Pons (tissue), 1 donor: ENCODE measurements at places on chromosomes 12 and 14.

DNA sequence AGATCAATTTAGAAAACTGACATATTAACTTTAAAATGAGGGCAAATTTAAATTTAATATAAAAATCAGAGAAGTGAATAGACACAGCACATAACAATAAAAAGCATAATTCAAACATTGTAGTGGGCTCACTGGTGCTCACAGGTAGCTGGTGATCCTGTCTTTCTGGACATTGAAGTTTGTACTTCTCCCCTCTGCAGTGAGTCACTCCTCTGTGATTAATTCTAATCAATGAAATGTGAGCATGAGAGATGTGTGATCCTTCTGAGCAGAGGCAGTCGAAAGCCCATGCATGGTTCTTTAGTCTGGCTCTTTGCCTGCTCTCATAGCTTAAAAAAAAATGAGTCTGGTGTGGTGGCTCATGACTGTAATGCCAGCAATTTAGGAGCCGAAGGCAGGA lies 59.0 kb upstream of the RERGL start:
- no peak for DNase-seq

GRCh38 chr12:6953442-6954315 lies 2.5 kb downstream of the PTPN6 start:
- peak; percentile 81 for DNase-seq

DNA sequence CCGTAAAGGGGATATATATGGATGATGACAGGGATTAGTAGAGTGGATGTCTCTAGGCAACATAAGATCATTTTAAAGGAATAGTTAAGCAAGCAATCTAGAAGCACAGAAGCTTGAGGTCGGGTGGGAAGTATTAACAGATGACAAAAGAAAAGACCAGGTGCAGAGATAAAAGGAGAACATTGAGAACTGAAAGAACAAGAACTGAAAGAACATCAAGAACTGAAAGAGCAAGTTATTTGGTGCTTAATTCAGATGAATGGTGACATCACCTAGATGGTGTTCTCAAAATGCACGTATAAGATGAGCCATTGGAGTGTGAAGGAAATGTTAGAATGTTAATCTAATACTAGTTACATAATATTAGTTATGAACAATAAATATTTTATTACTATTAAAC lies 224.0 kb upstream of the PDE3A start:
- DNase-seq: no peak

DNA sequence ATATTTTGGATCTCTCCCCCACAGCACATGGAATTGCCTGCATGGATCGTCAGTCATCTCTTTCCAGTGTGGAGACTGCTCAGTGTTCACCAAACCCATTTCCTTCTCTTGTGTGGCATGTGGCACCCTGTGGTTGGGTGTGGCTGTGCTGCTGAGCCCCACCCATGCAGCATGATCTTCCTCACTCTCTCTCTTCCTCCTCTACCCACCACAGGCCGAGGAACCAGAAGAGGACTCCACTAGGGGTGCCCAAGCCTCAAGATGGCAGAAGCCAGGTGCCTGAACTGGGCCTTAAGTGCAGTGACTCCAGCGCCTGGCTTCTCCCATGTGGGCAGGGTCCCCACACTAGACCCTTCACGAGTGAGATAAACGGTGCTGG lies 66.8 kb upstream of the GPR68 start:
- DNase-seq: no peak

DNA sequence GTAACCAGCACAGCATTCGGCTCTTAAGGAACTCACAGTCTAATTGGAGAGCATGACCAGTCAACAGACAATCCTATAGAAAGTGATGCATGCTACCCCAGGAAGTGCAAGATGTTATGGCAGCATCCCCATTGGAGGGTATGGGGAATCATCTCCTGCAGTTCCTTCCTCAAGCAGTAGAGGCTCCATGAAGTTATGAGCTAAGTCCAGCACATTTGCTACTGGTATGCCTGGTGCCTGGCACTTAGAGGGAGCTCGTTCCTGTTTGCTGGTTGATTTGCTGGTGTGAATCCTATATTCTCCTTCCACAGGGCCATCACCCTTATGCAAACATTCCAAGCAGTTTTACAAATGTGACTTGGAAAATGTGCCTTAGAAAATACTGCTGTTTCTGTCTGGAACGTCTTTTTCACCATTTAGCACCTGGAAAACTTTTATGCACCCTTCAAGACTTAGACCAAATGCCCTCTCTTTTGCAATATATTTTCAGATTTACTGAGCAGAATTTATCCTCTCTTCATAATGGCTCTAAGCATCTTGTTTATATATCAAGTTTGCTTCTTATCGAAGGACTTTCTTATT lies 136.1 kb upstream of the WSCD2 start:
- no peak for DNase-seq

DNA sequence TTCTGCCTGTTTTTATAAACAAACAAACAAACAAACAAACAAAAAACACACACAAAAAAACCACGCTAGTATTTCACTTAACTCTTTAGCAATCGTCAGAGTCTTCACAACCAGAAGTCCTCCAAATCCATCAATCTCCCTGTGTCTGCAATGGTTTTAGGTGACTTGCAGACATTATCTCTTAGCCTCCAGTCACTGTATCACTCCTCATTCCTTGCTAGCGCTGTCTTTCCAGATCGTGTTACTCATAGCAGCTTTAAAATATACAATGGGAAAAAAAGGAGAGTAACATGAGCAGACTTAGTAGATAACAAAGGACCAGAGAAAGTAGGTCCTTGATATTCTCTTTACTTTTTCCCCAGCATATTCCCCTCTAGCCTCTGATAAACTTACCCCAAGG lies 15.5 kb upstream of the ETNK1 start:
- DNase-seq: no peak

DNA sequence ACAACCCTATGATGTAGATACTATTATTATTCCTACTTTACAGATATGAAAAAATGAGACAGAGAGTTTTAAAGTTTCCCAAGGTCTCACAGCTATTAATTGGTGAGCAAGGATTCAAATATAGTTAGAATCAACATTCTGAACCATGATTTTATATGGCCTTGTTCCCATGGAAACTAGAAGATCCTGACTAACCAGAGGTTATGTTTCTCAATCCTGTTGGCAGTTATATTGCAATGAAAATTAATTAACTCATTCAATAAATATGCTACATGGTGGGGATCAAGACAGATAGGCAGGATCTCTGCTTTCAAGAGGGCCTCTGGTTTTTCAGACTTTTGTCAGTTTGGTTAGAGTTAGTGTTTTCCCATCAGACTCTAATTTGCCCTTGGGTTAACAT lies 9.3 kb upstream of the FUT8 start:
- no peak for DNase-seq

GRCh38 chr12:47015381-47015780 lies 64.0 kb upstream of the PCED1B start:
- DNase-seq: no peak

GRCh38 chr12:104719700-104720338 lies 238.3 kb downstream of the SLC41A2 start:
- DNase-seq: peak; percentile 34

DNA sequence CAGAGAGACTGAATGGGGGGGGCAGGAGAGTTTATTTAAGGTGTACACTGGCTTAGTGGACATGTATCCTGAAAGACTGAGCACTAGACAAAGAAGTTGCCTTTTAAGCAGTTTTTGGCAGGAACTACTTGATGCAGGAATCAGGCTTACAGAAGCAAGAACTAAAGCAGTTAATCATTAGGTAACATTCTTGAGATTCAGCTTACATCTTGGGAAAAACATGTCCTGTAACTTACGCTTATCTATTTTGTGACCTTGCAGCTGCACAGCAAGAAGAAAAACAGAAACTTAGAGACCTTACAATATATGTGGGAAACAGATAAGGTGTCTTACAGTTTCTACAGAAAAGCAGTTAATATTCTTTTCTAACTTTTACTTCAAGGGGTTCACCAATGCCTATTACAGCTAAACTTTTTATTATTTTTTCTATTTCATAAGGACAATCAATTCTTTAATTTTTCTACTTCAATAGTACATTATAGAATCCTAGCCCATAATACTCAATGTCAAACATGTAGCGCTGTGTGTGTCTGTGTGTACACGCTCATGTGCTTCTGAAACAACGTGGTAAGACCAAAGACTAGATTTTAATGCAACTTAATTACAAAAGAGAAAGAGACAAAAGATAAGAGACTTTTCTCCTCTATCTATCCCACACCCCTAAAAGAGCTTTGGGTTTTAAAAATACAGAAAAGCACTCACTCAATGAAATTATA lies 276.9 kb downstream of the PRKD1 start:
- DNase-seq: no peak

DNA sequence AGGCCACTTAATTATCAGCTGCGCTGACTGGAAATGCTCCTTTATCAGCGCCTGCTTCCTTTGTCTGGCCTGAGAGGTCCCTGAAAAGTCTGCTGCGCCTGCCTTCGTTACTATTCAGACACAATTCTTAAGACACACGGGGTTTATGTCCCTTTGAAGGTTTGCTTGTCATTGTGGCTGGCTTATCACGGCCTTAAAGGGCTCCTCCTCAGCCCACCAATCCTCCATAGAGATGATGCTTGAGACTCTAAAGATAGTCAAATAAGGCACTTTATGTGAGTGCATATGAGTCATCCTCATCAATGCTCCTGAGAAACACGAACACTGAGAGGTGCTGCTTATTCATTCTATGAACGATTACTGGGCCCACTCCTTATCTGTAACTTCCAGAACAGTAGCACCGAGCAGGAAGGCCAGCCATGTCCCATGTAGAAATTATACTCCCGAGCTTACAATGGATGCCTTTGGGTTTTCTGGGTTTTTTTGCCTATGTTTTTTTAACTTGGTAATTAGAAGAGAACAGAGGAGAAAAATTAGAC lies 1268.2 kb upstream of the TMEM132C start:
- DNase-seq: no peak

DNA sequence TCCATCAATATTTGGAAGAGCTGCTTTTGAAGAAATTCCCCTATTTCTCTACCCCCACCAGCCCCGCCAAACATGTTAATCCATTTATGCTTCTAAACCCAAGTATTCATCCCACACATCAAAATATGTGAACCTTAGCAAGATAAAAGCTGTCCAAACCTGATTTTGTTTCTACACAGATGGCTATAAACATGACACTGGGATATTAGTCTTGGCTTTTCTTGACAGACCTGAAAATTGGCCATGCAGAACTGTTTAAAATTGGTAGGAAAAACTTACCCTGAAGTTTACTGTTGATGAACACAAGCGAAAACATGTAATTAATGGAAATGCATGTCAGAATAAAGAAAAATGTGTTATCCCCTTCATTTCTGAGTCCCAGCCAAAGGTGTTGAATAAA lies 370.0 kb downstream of the EGLN3 start:
- no peak for DNase-seq

DNA sequence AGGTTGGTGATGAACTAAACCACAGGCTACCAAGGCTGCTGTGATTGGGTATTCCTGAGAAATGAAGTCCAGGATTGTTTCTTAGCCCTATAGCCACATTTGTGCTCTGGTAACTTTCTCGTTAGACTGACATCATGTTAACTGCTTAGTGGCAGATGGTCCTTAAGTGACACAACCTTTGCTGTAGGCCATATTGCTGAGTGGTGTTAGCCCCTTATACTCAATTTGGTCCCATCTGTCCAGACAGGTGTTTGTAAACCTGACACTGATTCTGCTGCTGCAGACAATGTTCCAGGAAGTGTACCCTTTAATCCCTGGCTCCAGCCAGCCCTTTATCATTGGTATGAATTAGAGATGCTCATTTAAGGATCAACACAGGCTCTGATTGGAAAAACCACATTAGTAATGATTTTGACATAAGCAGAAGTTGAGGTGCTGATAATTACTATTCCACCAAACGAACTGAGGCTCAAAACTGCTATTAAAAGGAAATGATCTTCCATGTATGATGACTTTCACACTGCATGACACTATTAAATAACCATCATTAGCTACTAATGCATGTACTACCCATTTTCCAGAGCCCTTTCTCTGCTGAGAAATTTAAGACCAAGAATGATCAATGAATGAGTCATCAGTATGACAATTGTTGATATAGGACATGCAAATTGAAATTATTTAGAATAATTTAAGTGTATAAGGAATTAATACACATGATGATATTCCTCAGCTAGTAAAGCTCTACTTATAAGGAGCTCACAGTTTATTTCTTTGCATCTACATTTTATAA lies 3.6 kb upstream of the SSTR1 start:
- DNase-seq: no peak

DNA sequence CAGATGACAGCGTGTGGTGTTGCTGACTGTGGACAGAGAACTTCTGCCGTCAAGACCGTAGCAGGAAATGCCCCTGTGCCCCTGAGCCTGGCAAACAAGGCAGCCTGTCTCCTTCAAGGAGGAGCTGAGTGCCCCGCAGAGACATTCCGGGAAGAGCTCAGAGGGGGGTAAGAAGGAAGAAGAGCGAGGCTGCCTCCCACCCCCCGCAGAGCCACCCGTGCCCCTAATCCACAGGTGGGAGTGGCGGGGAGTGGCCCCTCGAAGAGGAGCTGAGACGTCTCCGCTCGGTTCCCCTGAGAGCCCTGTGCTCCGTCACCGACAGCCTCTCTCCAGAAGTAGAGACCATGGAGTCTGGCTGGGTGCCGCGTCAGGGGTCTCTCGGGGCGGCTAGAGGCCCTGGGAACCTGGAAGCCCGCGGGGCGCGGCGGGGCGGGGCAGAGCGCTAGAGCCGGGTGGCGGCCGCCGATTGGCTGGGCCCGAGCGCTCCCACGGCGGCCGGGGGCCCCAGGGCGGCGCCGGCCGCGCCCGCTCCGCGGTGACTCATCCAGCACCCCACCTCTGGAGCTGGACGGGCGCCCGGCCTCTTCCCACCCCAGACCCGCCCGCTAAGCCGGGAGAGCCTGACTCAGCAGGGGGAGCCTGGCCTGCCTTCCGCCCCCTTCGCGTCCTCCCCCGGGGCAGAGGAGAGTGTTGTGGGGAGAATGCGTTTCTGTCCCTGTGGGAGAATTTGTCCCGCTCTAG lies 25.2 kb upstream of the KRT78 start:
- DNase-seq: no peak

DNA sequence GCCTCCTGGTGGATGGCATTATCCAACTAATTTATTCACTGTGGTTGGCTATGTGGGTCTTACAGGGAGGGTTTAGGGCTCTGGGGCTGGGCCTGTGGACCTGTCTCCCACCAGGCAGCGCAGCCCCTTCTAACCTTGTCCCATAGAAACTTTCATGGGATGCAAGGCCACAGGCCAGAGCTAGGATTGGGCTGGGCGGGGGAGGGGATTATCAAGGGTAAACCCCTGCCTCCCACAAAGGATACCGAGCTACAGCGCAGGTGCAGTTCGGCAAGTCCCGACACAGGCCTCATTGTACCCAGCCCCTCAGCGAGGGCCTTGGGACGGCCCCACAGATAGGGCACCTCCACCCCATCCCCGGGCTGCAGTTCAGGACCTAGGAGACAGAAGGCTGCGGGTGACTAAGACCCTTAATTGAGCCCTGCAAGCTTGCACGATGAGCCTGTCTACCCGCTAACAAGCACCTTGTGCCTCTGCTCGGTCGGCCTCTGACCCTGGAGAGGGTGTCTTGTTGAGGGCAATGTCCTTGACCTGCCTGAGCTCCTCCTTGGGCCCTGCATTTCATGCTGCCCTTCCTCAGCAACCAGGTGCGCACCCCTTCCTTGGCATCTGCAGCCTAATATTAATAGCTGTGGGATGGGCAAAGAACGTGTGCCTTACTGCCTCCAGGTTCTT lies 46.7 kb downstream of the PSMA6 start:
- no peak for DNase-seq

GRCh38 chr12:90896821-90897220 lies 58.2 kb downstream of the CCER1 start:
- no peak for DNase-seq

GRCh38 chr12:52694151-52694550 lies 9.2 kb downstream of the KRT77 start:
- no peak for DNase-seq

- no peak for DNase-seq
Measured at GRCh38 chr14:68359022-68359836, 433.6 kb downstream of the ZFP36L1 start.
